ENCODE measurements at places on chromosomes 13 and 19.

GRCh38 chr19:54425382-54425723 lies 10.1 kb downstream of the TTYH1 start:
- no peak for DNase-seq

DNA sequence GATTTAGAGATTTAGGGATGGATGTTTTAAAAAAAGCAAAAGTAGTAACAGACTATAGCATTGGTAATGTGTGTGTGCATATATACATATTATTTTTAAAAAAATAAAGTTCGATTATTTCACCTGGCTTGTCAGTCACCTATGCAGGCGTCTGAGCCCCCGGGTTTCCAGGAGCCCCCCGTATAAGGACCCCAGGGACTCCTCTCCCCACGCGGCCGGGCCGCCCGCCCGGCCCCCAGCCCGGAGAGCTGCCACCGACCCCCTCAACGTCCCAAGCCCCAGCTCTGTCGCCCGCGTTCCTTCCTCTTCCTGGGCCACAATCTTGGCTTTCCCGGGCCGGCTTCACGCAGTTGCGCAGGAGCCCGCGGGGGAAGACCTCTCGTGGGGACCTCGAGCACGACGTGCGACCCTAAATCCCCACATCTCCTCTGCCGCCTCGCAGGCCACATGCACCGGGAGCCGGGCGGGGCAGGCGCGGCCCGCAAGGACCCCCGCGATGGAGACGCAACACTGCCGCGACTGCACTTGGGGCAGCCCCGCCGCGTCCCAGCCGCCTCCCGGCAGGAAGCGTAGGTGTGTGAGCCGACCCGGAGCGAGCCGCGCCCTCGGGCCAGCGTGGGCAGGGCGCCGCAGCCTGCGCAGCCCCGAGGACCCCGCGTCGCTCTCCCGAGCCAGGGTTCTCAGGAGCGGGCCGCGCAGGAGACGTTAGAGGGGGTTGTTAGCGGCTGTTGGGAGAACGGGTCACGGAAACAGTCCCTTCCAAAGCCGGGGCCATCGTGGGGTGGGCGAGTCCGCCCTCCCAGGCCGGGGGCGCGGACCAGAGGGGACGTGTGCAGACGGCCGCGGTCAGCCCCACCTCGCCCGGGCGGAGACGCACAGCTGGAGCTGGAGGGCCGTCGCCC lies 840 bp upstream of the CCNA1 start:
- DNase-seq = no peak

- DNase-seq = no peak
These were observed 148.9 kb upstream of the VSTM2B start for GRCh38 chr19:29376855-29377354.

DNA sequence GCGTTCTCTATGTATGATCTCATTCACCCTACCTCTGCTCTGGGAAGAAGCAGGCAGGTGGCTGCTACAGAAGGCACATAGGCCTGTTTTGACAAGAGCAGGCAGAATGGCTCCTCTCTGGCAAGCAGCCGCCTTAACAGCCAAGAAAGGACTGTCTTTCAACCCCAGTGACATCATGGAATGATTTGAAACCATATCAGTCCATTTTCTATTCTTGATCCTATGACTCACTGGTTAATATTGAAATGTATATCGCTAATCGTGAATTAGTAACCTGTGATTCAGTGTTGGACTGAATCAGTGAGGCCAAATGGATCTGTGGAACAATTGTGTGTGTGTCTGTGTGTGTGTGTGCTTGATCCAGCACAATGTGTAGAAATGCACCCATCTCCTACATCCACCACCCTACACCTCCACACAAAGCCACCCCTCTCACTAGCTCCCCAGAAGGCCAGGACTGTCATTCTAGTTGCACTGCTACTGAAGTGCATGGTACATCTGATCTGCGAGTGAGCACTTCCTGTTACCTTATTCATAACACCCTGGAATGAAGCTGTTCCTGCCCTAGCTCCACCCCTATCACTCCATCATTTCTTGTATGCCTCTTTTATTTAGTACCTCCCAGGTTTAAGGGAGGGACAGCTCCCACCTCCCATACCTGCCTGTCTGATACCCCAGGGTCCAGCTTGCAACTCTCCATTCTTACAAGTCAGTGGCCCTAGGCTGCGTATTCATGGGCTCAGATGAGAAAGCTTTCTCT lies 460.0 kb downstream of the FOXO1 start:
- DNase-seq = peak; percentile 100

DNA sequence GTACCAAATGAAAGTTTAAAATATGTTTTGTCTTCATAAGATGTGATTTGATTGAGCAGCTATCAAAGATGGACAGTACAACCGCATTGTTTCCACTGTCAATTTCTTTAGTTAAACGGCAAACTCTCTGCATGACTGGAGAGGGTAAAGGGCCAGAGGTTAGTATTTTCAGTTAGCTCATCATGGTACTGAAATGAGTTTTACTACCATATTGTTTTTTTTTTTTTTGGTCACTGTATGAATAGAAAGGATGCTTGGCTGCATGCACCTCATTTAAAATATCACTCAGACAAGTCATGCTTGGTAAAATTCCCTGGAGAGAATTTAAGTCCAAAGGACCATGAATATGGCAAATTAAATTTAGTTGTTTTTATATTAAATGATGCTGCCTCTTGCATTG lies 942.1 kb upstream of the SPRY2 start:
- DNase-seq = no peak

DNA sequence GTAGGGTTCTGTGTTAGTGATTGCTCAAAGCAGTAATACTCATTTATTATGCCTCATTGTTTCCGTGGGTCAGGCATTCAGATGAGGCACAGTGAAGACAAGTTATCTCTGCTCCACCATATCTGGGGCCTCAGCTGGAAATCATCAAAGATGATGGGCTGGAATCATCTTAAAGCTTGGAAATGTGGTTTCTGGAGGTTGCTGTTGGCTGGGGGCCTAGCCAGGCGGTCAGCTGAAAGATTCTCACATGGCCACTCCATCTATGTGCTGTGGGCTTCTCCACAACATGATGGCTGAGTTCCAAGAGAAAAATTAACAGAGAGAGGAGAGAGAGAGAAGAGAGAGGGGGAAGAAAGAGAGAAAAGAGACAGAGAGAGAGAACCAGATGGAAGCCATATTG lies 75.5 kb downstream of the OLFM4 start:
- no peak for DNase-seq

DNA sequence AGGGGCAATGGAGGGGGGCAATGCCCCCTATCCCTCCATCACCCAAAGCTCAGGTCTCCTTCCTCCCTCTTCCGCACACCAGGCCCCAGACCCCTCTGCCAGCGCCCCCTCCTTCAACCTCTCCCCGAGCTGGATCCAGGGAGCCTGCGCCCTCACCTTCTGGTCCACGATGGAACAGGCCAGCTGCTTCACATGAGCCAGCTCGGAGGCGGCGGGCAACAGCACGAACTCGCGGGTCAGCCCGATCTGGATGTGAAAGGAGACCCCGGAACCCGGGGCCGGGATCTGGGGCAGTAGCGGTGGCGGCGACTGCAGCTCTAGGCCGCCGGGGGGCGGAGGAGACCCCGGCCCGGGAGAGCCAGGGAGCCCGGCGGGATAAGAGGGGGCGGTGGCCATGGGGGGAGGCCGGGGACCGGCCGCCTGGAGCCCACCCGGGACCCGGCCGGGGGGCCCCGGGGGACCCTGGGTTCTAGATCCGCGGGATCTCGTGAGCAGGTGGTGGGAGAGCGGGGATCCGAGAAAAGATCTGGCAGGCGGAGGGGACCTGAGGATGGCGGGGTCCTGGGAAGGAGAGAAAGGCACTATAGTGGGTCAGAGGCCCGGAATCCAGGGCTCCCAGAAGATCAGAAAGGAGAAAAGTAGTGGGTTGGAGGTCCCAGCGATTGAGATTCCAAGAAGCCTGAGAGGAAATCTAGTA lies 791 bp downstream of the PRKD2 start:
- no peak for DNase-seq

DNA sequence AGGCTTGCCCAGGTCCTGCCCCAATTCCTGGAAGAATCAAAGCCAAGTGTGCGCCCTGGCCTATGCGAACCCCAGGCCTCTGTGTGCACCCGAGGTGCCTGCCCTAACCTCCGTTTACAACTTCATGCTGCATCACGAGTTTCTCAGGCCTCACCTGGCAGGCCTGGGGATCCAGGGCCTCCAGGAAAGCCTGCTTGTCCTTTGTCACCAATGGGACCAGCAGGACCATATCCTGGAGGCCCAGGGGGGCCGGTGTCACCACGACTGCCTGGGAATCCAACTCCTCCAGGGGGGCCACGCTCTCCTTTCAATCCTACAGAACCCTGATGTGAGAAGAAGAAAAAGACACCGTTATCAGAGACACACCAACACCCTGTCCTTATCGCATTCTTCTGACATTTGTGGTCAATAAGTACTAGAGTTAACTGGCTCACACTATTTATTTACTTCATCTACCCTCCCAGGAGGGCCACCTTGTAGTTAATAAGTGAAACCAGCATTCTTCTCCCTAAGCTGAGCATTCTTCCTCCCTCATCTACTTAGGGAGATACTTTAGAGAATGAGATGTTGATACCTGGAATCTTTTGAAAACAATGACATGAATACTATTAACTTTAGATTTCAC lies 120.6 kb downstream of the COL4A1 start:
- no peak for DNase-seq

DNA sequence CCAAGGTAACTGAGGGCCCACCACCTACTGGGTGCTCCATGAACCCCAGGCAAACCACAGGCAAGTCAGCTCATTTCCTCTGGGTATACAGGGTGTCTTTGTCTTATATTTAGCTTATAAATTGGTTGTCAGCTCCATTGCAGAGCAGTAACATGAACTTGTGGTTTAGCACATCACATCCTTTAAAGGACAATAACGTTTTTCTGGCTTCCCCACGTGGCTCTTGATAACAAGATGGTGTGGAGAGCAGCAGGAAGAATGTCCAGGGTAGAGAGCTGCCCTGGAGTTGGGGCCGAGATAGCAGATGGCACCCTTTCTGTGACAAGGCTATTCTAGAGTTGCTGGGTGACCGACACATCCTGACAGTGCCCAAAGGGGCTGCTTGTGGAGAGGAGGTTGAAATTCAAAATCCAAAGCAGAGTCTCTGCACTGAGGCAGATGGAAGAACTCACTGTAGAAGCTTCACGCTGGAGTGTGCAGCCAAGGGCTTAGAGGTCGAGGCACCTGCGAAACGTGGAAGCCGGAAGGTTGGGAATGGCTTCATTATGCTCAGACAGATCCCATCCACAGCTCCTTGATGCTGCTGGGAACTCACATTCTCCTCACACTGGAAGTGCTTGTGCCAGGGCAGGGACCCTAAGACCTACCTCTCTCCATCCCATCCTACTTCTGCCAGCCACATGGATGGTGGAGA lies 133.0 kb upstream of the FRY start:
- DNase-seq = no peak

DNA sequence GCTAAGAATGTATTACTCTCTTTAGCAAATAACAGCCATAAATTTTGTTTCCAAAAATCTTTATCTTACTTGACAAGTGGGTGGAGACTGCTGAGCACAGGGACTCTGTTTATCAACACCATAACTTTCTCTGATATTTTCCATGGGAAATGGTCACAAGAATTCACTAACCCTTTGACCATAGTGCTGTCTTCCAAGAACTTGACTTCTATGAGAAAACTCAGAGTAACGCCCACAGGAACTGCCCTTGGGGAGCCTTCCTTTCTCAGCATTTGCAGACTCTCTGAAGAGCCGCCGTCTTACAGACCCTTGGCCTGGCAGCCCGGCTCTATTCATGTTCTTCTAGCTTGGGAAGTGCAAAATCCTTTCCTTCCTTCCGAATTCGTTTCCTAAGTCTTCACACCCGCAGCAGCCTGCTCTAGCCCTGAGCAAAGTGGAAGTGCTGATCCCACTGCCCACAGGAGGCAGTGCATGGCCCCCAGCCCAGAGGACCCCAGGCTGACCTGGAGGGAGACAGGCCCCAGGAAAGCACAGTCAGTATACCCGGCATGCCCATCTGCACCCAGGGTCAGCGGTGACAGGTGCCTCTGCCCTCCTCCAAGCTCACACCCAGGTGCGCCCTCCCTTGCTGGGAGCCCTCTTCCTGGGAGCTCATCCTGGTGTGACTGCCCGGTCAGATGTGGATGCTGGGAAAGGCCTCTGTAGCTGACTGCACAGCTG lies 10.2 kb downstream of the GAS6 start:
- no peak for DNase-seq

- no peak for DNase-seq
These were observed 28.6 kb downstream of the RFXAP start for GRCh38 chr13:36847606-36848005.

- DNase-seq = no peak
These were observed 494.8 kb downstream of the TBC1D4 start for GRCh38 chr13:74987124-74987690.

- DNase-seq = peak; percentile 48
These were observed at the start of gene EDNRB for GRCh38 chr13:77918391-77919245. TSS of gene EDNRB (minus strand) at chr13:77918831. CDS start at chr13:77918573, 258 bp downstream.

GRCh38 chr19:7900931-7901330 lies 2.7 kb upstream of the MAP2K7 start:
- peak; percentile 79 for DNase-seq

GRCh38 chr19:35740108-35740422 lies 2.2 kb downstream of the IGFLR1 start:
- DNase-seq = no peak

DNA sequence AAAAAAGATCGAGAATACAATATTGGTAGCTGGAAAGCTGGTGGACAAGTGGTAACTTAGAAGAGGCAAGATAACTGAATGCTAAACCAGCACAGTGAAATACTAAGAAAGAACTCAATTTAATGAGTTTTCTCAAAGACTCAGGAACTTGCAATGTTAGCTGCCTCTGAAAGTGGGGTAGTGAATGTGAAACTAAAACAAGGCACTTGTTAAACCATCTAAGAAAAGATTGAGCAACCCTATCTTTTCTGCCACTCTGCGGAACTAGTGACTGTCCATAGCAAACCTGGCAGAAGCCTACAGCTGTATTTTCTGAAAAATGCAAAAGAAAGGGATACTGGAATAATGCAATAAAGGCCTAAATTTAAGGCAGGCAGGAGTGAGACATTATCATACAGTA lies 1574.4 kb upstream of the PRR20A start:
- DNase-seq = no peak

DNA sequence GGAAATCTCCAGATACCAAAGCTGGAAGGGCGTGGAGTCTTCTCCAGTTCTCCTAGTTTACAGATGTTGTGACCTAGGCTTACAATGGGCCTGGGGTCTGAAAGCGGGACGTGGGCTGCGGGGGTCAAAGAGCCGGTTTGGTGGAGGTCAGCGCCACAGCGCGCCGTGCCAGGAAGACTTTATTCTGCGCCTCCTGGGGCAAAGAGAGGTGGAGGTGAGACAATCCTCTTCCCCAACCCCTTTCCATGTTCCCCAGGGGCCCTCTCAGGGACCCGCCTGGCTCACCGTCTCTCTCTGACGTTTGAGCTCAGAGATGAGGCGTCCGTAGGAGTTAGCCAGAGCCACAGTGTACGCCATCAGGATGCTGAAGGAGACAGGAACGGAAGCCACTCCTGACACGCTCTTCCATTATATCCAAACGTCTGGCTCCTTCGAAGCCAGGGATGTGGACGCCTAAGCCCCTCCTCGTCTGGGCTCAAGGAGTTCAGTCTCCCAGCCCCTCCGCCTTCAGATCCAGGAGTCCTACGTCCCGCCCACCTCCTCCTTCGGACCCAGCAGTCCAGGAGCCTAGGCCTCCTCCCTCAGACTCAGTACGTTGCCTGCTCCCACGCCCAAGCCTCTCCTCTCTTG lies 776 bp upstream of the LENG1 start:
- DNase-seq = no peak

Measured in foreskin keratinocyte (primary cell).